NCI-H1694 treated with DMSO at 0.1 percent for 48 hours (cell line): ENCODE measurements at places on chromosomes 12 and 14.

DNA sequence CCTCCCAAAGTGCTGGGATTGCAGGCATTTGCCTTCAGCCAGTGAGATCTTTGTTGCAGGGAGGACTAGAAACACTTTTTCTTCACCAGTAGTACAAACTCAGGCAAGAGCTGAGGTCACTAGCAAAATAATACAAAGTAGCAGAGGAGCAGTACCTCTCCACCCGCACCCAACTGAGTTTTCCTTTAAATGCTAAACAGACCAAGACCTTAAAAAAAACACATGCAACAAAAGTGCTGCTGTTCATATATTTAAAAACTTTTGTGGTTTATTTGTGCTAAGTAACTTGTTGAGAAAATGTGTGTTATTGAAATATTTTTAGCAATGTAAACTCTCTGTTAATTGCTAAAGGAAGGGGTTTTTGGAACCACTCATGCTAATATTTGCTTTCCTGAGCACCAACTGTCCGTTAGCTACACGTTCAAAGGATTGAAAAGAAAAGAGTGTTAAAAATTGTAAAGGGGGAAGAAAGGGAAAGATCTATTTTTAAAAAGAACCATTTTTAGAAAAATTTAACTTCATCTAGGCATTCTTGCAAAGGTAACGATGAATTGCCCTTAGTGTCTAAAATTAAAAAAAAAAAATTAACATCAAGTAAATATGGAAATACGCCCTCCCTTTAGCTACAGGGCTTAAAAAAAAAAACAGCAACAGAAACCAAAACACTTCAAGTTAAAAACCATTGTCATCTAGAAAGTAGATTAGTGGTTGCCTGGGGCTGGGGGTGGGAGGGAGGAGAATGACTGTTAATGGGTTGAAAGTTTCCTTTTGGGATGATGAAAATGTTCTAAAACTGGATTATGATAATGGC is 114.0 kb upstream of the KRAS start:
- DNase-seq: no peak

- peak; percentile 2 for DNase-seq
These were observed 205.1 kb upstream of the ABCD2 start for GRCh38 chr12:39824505-39825212.

DNA sequence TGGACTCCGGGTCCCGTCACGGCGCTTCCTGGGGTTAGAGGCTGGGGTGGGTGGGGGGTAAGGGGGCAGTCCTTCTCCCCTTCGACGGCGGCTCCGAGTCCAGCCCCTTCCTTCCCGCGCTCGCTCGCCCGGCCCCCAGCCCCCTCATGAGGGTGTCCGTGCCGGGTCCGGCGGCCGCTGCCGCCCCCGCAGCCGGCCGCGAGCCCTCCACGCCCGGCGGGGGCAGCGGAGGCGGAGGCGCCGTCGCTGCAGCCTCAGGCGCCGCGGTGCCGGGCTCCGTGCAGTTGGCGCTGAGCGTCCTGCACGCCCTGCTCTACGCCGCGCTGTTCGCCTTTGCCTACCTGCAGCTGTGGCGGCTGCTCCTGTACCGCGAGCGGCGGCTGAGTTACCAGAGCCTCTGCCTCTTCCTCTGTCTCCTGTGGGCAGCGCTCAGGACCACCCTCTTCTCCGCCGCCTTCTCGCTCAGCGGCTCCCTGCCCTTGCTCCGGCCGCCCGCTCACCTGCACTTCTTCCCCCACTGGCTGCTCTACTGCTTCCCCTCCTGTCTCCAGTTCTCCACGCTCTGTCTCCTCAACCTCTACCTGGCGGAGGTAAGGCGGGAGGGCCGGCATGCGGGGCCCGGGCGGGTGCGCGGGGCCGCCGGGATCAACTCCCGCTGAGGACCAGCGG is 500 bp downstream of the GPR137C start:
- DNase-seq: no peak

GRCh38 chr14:72643317-72643801 is 250.5 kb downstream of the DPF3 start:
- peak; percentile 86 for DNase-seq

DNA sequence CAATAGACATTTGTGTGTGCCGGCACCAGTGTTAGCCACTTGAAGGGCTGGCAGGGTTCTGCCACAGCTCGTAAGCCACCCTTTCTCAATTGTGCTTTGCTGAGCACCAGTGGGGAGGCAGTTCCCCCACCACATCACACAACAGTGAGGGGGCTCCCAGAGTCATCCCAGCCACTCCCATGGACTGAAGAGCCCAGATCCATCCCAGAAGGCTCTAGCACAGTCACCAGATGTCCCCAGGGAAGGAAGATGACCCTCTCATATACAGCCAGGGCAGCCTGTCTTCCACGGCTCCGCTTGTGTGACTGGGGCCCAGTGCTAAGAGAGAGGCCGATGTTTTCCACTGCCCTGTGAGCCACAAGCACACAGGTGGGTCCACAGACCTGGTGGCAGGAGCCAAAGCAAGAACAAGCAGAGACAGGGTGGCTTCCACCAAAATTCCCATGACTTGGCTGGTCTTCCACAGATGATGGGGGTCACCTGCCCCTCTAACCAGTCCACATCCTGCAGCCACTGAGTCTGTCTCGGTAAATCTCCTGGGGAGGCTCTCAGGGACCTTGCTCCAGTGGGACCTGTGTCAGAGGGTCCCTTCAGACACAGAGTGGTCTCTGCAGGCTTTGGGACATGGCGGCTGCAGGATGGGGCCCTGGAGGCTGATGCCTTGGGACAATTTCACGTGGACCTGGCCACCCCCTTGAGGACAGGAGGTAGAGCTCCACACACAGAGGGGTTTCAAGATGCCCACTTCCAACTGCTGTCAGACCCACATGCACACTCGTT is 71.9 kb upstream of the DDX11 start:
- no peak for DNase-seq

- DNase-seq: no peak
These were observed 58.1 kb upstream of the CCND2 start for GRCh38 chr12:4215229-4216186.

DNA sequence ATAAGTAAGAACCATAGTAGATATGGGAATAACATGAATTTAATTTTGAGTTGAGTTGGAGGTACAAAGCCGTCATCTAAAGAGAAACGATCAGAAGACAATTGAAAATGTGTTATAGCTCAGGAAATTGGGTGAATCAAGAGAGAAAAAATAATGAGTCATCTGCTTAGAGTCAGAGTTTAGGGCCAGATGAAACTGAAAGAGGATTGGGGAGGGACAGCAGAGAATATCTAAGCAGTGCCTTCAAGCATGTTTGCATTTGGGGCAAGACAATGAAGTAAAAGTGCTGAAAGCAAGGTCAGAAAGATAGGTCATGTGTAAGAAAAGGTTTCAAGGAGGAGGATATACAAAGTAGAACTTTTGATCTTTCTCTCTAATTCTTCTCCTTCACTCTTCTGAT is 49.4 kb downstream of the SLC15A5 start:
- DNase-seq: no peak

- DNase-seq: no peak
These were observed 14.6 kb downstream of the TESC start for GRCh38 chr12:117084405-117085317.

- DNase-seq: no peak
These were observed 22.3 kb upstream of the PLEKHH1 start for GRCh38 chr14:67510836-67511235.

GRCh38 chr12:62800707-62801400 is 134.1 kb downstream of the PPM1H start:
- no peak for DNase-seq

GRCh38 chr14:45893127-45893526 is 640.1 kb upstream of the MIS18BP1 start:
- DNase-seq: no peak

DNA sequence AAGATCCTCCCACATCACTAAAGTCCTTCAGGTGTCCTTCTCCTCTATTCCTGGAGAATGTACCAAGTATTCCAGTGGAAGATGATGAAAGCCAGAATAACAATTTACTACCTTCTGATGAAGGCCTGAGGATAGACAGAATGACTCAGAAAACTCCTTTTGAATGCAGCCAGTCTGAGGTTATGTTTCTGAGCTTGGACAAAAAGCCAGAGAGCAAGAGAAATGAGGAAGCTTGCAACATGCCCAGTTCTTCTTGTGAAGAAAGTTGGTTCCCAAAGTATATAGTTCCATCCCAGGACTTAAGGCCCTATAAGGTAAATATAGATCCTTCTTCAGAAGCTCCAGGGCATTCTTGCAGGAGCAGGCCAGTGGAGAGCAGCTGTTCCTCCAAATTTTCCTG is 54.6 kb upstream of the HELB start:
- DNase-seq: no peak

- DNase-seq: no peak
These were observed 8.6 kb downstream of the SLC25A29 start for GRCh38 chr14:100297320-100298300.

DNA sequence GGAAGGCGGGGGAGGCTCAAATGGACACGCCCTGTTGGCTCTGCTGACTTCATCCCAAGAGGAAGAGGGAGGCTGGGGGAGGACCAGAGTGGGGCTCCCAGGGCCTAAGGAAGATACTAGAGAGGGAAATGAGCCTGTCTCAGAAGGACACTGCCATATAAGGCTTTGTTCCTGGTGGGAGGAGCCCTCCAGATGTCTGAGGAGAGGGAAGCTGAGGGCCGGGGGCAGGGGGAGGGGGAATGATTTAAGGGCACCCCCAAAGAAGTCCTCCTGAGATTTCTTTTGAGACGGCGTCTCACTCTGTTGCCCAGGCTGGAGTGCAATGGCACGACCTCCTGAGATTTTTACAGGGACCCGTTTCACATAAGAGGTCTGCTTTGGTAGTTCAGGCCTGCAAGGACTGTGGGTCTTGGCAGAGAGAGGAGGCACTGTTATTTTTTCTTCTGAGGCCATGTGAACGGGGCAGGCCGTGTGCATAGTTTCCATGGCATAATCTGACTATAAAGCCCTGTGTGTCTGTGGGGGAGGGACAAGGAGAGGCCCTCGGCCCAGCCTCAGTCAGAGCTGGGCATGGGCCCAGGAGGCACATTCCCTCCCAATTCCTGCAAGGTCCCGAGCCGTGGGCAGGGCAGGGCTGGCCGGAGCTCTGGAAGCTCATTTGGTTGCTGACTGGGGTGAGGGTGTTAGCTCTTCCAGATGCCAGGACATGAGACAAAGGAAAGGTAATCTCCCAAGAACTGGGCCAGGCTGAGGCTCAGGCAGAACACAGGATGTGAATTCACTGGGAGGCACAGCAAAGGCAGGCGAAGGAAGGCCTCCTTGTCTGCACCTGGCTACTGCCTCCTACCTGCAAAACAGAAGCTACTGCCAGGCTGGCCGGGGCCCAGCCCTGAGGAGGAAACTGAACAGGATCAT is 22.2 kb upstream of the PLEKHG3 start:
- DNase-seq: no peak

GRCh38 chr14:80403036-80403435 is 191.7 kb upstream of the DIO2 start:
- DNase-seq: no peak

GRCh38 chr14:20679907-20680306 is 4.5 kb upstream of the RNASE4 start:
- no peak for DNase-seq

- DNase-seq: no peak
These were observed 521 bp upstream of the PAPLN start for GRCh38 chr14:73236752-73237218.

- peak; percentile 93 for DNase-seq
These were observed 50.5 kb upstream of the HIF1A start for GRCh38 chr14:61644834-61645233.

DNA sequence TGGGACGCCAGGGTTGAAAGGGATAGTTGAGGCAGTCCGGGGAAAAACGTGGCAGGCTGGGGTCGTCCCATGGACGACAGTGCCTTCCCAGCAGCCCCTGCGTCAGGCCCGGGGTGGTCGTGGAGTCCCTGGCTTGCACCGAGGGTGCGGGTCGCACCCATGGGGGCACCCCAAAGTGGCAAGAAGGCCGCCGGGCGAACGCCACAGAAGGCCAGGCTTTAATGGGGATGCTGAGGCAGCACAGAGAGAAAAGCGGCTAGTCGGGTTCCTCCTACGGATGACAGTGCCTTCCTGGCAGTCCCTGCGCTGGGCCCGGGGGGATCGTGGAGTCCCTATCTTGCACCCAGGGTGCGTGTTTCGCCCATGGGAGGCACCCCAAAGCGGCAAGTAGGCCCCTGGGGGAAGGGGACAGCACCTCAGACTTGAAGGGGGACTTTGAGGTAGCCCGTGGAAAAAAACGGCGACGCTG is 158.6 kb upstream of the ALG10B start:
- DNase-seq: no peak

DNA sequence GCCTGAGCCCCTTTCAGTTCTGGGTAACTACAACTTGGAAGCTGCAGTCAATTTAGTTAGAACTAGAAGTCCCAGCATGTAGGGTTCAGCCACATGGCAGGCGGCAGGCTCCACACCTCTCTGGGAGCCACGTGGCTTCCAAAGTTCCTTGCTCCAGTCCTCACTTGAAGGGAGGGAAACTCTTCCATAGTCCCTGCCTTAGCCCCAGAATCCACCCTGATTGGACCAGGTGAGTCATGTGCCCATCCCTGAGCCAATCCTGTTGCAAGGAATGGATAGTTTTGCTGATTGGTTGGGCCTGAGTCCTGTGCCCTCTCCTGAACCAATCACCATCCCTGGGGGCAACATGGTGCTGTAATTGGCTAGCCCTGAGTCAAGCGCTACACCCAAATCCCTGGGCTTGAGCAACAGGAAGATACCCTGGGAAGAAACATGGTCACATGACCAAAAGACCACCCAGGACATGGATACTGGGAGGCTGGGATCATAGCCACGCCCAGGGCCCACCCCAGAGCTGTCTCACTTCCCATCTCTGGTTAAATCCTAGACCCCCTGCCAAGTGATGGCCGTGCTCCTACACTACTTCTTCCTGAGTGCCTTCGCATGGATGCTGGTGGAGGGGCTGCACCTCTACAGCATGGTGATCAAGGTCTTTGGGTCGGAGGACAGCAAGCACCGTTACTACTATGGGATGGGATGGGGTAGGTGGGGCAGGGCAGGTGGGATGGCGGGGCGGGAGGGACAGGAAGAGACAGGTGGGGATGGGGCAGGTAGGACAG is 154.7 kb downstream of the ADGRD1 start:
- no peak for DNase-seq

DNA sequence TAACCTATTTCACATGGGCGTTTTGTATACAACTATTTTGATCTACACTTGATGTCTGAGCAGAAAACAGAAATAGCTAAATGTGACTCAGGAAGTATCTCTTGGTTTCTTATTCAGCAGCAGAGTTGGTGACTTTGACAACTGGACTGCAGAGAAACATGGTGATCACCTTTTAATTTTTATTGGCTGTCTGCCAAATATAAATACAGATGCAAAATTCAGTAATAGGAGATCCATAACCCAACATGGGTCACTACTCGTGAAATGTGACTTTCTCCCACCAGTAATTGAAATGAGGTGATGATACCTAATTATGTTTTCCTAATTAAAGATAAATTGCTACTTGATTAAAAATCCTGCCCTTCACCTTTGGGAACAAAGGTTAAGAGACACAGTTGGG is 487.1 kb downstream of the NELL2 start:
- no peak for DNase-seq

DNA sequence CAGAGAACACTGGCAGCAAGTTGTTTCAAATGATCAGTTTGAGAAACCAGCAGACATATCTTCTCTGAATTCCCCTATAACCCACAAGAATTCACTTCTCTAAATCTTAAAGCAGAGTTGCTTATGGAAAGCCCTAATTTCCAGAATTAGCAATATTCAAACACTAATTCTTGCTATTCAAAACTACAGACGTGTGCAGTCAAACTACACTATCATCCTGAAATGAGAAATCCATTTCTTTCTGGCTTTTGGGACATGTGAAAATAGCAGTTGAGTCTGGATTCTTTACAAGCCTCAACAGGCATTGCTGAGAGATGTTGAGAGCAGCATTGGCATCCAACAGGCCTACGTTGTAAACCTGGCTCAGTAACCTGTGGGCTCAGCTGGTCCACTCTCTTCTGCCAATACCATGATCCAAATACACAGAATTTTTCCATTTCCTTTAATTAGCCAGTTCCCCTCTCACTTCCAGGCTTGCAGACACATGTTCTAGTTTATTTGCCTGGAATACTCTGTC is 74.6 kb upstream of the TMTC1 start:
- DNase-seq: peak; percentile 84
